ENCODE measurements at places on chromosomes 1 and 21.
A peak's percentile ranks its signal among the peaks of the same experiment; 100 is the strongest.

DNA sequence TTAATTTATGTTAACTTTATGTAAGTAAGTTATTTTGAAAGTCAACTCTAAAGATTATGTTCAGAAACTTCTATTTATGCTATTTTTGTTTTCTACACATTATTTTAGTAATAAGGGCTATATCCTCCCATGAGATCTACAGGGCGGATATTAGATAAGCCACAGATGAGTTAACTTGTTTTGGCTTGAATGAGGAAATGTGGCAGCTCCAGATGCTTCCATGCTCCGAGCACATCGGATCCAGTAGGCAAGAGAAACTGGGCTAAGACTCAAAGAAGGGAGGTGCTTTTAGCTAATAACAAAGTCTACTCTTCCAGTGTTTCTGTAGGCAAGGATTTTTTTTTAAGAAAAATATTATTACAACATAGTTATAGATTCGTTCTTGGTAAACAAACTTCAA, 20.0 kb upstream of the LAMC1 start:
- DNase-seq = no peak

- no peak for DNase-seq
Observed at GRCh38 chr1:89257041-89257440, 15.6 kb downstream of the GBP5 start.

DNA sequence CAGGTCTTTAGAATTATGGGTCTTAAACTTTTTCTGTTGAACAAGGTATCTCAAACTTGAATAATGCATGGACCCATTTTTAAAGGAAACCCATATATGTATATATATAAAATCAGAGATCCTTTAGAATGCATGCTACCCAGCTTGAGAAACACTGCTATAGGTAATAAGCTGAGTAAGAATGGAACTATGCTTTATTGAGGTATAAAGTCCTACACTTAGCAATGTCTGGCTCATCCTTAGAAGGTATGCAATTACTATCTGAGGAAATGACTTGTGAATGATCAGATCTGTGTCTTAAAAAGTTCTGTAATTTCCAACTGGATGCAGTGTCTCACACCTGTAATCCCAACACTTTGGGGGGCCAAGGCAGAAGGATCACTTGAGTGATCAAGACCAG, 11.2 kb downstream of the TRAF3IP3 start:
- DNase-seq = no peak

DNA sequence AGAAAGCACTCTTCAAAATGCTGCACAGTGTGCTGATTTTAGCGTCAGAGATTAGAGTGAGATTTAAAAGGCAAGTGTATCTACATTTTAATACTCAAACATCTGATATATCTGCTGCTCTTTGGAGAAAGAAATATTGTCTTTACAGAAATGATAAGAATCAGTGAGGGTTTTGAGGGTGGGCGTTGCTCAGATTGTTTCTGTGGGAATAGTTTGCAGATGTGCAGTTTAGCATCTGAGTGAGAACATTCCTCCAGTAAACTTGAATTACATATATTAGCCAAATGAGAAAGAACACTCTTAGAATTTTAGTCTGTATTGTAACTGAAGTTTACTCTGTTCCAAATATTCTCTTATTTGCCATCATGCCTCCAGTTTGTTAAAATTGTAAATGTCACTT, 549.2 kb downstream of the NEGR1 start:
- no peak for DNase-seq

- DNase-seq = peak; percentile 68
Observed at GRCh38 chr1:210294999-210295745, 33.5 kb upstream of the HHAT start.

Data from nephron progenitor cell (in vitro differentiated cells).